ENCODE measurements at places on chromosomes 11 and 22.

GRCh38 chr11:107564877-107565218, 687 bp downstream of the ALKBH8 start:
- DNase-seq = no peak

DNA sequence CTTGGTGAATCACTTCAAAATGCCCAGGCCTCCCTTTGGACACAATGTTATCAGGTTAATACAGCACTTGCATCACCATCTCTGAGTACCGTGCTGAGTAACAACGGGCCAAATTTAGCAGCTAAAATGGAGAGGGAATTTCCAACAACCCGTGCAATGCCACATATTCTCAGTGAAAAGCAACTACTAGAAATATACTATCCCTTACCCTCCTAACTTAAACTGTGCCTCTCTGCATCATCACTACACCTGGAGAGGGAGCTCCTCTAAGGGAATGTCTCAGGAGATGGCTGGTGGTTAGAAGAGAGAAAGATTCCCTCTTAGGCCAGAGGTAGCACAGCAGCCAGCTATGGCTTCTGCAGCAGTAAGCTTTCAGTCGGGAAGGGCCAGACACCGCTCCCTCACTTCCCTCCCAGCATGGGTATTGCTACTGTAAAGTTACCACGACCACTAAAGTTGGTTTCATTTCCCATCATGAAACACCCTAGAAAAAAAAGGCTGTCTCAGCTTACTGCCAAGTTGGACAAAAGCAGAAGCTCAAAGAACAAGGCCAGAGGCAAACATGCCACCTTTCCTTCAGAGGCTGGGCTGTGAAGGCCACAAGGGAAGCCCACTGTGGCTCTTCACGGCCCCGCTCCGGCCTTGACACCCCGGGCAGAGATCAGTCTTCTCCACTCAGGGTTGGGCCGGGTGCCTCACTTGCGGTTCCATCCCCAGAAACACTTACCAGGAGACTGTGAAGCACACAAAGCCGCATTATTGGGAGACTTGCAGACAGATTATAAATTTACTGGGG, 3.9 kb downstream of the MAML2 start:
- DNase-seq = no peak

DNA sequence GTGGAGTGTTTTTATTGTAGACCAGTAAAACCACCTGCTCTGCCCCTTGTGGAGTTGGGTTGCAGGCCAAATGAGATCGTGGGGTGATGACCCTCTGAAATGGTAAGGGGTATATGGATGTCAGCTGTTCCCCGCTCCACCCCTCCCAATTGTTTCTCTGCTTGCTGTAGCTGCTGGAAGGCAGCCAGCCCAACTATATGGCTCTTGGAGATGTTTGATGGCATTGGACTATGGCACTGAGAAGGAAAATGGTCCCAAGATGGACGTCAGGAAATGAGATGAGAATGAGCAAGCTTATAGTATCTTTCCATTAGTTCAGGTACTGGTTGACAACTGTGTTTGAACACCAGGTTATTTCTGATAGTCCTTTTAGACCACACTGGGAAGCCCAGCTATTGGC, 94.8 kb upstream of the SORL1-AS1 start:
- no peak for DNase-seq

- DNase-seq = no peak
Measured at GRCh38 chr11:31415435-31415834, 45.8 kb downstream of the DNAJC24 start.

GRCh38 chr22:38802671-38803121, 8.8 kb upstream of the DNAL4 start:
- peak; percentile 96 for DNase-seq

DNA sequence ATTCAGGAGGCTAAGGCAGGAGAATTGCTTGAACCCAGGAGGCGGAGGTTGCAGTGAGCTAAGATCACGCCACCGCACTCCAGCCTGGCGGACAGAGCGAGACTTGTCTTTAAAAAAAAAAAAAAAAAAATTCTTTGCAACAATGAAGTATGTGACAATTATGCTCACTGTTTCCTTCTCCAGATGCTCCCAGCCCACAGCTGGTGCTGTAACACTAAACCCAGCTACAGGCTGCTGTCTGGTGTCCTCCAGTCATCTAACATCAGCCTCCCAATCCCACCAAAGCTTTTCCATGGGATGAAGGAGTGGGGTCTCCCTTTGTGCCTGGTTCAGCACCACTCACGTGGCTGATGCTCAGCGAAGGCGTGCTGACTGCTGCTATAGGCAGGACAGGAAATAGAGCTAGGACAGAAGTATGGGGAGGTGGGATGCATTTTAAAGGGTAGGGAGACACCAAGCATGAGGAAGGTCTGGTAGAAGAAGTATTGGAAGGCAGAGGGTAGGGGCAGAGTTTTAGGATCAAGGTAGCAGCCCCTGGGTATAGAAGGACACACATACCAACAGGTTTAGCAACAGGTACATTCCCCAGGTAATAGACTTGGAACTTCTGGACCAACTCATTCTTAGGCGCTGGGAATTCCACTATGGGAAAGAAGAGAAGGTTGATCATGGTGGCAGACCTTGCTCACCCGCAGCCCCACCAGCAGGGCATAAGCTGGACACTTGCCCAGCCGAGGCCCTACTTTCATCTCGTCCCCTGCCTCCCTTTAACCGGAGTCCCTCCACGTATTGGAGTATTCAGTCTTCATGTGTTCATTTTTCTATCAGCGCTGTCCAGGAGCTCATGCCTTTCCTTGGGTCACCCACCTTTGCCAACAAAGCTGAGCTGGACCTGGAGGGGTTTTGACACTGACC, 10.4 kb downstream of the SMPD1 start:
- no peak for DNase-seq

GRCh38 chr11:134333312-134333711, 1.5 kb downstream of the GLB1L2 start:
- no peak for DNase-seq

- DNase-seq = no peak
Measured at GRCh38 chr11:67409261-67409666, 5.4 kb downstream of the TBC1D10C start.

GRCh38 chr11:132073787-132074186, 703.4 kb downstream of the NTM start:
- peak; percentile 50 for DNase-seq

- DNase-seq = no peak
Measured at GRCh38 chr11:101321222-101321621, 191.6 kb upstream of the PGR start.

- no peak for DNase-seq
Measured at GRCh38 chr22:49446759-49447710, 380.6 kb downstream of the BRD1 start.

DNA sequence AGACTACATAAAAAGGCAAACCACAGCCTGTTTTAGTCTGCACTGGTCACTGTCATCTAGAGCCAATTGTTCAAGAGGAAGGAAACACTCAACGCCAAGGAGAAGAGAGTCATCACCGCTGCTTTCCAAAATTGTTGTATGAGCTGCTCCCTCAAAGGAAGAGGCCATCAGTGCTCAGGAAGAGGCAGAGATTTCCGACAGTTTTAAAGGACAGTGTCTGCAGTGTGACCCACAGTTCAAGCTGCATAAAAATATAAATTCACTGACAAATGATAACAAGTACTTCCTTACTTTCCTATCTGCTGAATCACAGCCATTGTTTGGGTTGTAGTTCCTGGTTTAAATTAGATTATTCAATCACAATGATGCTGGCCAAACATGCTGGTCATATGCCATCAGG, 16.4 kb downstream of the PRCP start:
- no peak for DNase-seq

DNA sequence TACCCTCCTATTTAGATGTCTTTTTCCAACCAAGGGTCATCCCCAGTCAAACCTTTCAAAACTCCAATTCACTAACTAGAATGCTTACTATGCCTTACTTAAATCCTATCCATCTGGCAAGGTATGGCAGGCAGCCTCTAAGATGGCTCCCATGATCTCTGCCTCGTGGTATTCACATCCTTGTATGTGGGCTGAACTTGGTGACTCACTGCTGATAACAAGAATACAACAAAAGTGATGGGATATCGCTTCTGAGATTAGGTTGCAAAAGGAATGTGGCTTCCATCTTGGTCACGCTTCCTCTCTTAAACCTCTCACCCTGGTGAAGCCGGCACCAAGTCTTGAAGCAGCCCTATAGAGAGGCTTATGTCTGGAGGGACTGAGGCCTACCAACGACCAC, 29.6 kb upstream of the UPB1 start:
- peak; percentile 83 for DNase-seq

GRCh38 chr11:43856993-43857392, 23.6 kb upstream of the ALKBH3 start:
- no peak for DNase-seq

DNA sequence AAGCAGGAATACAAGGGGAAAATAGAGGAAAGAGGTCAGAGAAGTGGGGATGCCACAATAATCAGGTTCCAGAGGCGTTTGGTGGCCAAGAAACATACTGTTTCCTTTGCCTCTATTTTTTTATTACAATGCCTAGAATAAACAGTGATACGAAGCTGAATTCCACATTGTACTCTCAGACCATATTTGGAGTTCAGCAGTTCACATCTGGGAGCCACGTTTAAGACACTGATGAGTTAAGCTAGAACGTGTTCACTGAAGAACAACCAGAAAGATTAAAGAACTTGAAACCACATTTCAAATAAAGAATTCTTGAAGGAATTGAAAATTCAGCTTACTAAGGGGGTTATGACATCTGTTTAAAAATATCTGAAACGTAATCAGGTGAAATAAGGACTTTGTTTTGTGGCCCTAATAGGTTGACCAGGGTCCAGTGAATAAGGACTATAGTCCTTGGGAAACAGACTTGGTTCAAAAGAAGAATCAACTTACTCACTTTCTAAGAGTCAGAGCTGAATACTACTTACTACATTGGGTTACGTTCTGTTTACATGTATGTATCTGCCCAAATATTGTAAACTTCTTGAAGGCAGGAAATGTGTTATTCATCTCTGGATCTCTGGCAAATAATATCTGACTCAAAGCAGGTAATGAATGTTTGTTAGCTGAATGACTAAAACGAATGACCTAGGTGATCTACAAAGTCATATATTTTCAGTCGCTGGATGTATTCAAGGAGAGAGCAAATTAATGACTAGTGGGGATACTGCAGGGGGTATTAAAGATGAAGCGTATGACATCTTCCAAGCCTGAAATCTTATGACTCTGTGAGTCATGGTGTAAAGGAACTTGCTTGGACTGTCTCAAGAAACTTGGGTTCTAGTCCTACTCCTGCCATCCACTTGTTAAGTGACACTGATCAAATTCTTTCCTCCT, 247.0 kb upstream of the NARS2 start:
- peak; percentile 46 for DNase-seq

GRCh38 chr11:44097821-44098220, 2.3 kb downstream of the EXT2 start:
- no peak for DNase-seq

- no peak for DNase-seq
Measured at GRCh38 chr11:59754494-59754858, 700 bp upstream of the STX3 start.

- peak; percentile 76 for DNase-seq
Measured at GRCh38 chr11:72058416-72059034, 21.8 kb downstream of the NUMA1 start.

DNA sequence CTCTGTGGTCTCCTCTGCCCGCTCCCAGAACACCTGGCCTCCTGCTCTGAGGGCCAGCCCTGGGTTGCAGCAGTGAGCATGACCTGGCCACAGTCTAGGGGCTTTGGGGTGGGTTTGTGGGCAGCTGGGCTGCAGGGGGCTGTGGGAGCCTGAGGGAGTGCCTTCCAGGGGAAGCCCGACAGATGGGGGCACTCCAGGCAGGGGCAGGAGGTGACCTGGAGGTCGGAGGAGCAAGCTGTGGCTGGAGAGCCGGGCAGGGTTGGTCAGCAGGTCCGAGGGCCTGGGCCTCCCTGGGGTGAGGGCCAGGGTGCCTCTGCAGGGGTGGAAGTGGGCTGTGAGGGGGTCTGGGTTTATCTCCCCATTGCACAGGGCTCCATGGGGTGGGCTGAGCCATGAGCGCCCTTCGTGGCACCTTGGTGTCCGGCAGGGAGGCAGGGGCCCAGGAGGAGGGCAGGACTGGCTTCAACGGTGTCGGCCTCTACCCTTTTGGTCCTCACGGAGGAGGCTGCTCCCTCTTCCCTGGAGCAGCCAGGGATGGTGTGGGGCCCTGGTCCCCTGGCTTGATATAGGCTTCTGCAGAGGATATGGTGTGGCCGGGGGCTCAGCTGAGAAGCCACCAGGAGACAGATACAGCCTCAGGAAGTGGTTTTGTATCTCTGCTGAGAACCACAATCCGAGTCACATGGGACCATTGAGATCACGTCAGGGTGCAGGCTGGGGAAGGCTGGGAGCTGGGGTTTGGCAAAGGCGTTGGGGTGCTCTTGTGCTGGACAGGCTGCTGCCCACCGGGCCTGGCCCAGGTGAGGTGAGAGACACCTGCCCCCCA, 22.3 kb downstream of the KCNQ1 start:
- no peak for DNase-seq

DNA sequence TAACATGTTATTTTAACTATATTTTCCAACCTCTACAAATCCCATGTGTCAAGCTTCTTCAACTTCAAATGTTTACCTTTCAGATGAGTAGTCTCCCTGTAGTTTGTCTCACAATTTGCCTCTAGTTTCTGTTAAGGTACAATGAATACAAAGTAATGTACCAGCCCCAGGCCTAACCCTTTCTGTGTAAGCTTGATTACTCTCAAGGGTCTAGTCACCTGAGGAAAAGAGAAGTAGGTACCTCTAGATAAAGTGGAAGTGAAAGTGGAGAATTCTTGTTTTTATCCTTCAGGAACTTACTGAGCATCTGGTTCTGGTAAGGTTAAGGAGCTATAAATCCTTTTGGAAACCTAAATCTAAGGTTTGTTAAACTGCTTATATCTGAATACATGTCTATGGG, at the start of gene OR51A7:
OR51A7 (plus strand) TSS at position 300 of the 400 bp plus-strand sequence. CDS start 3,587 bp downstream, outside the sequence.
- no peak for DNase-seq

DNA sequence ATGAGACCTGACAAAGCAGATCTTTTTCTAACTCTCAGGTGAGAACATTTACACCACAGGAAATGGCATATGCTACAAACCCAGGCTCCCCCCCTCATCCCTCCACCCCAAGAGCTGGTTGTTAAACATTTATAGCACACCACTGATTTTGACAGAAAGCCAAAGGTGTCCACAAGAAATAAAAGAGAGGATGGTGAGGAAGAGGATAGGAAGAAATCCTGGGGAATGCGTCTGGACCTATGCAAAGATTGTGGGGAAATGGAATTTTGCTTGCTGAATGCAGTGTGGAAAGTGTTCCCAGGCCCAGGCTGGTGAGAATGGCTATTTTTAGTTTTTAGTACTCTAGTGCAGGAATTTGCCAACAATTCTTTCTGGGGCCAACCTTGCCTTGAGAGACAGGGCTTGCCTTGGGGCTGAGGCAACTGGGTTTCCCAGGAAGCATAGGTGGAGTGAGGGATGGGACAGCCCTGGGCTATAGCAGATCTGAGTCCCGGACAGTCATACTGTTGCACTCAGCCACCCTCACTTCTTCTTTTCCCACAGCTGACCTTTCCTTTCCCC, 163.9 kb downstream of the ADAMTS15 start:
- peak; percentile 93 for DNase-seq

GRCh38 chr22:39685336-39686177, 115.0 kb downstream of the CACNA1I start:
- no peak for DNase-seq

DNA sequence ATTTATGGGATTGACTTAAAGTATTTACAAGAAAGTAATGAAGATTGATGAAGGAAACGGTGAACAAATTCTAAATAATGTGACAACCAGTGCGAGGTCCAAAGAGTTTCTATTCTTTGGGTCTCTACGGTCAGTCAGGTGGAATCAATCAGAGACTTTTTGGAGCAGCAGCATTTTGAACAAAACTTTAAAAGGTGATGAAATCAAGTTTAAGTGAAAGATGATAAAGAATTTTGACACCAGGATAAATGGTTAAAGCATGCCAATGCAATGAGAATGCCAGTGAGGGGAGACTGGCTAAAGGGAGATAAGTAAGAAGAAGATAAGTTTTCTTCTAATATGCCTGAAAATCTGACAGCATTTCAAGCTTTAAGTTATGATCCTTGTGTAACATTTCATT, 67.9 kb downstream of the DCUN1D5 start:
- DNase-seq = peak; percentile 75

Data from fibroblast of skin of right biceps (primary cell).